Glomerular endothelial cell (primary cell): ENCODE measurements at places on chromosomes 1 and 21.

DNA sequence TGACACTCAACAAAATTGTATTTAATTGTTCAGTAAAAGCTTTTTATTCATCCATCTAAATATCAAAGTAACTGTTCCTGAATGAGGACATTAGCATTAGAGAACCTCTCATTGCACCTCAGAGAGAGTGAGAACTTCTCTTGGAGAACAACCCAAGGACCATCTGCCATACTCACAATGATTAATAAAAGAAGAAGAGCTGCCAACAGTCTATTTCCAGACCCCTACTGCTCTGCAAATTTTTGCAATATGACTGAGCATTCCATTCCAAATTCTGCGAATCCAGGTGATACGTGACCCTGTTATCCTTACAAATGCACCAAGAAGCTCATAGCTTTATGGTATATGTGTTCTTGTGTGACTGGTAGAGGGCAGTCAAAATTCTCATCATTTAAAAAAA is 422.5 kb downstream of the NEGR1 start:
- no peak for DNase-seq

DNA sequence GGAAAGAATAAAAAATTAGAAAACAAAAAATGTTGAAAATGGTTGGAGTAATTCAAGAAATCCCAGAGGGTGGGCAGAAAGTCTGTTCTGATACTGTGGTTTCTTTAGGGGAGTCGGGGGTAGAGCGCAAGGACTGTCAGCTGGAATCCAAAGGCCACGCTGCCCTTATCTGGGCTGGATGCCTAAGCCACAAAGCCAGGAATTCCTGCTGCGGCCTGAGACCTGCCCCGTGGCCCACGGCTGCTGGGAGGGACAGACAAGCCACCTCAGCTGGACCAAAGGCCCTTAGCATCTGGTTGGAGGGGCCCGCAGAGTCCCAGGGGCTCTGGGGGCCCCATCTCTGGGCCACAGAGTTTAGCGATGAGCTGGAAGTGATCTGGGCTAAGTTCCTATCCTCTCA is 60.2 kb downstream of the DMRTB1 start:
- DNase-seq, result no peak

- DNase-seq, result no peak
Measured at GRCh38 chr1:53631622-53632310, 107.2 kb downstream of the GLIS1 start.

DNA sequence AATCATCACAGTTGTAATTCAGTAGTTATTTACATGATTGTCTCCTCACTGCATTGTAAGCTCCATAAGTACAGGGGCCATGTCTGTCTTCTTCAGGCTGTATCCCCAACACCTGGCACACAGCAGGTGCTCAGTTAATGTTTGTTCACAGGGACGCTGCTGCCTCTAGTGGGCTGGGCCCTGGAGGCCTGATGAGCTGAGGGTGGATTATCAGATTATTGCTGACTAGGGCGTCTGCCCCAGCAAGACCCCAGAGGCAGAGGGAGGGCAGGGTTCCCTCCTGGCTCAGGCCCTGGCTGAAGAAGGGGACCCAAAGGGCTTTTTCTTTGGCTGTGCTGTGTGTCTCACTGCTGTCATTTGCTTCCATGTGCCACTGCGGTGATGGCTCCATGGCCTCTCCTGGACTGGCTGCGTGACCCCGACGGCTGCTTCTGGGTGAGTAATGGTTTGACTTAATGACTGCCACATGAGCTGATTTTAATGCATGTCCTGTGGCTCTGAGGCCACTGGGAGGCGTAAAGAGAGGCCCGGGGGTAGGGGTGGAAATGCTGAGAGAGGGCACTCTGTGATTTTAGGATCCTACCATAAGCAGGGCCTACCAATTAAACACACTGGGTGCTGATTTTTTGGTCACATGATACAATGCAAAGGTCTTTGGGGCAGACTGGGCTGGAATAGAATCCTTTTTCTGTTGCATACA is 20.8 kb upstream of the EPB41 start:
- DNase-seq, result no peak

DNA sequence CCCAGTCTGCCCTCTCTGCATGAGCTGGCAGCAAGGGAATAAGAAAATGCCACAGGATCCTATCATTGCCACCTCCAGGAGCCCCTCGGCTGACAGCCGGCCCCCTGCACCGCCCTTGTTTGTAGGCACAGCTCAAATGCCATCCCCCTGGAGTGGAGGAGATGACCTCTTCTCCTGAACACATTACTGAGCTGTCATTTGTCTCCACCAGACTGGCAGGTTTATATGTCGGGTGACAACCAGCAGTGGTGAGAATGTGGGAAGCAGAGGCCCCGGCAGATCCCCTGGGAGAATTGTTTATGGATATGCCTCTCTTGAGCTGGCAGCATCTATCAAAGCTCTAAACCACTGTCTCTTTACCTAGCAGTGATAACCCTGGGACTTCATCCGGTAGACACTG is 135.4 kb upstream of the FMN2 start:
- no peak for DNase-seq

DNA sequence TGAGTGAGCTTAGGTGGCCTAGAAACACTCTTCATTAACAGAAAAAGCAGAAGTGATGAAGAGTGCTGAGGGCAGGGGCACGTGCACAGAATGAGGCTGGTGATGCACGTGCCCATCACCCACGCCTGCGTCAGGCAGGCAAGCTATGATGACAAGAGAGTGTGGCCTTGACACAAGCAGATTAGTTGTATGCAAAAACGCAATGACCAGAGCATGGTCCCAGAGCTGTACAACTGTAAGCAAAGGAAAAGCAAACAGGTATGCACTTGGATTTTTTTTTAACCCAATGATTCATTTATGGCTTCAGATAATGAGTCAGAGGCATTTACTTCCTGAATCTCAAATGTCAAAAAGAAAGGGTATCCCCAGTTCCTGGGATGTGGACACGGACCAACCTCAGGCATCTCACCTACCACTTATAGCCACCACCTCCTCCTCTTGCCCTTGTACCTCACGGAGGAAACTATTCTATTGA is 9.1 kb upstream of the TMEM61 start:
- no peak for DNase-seq

GRCh38 chr1:245432228-245432875 is 277.6 kb downstream of the KIF26B start:
- no peak for DNase-seq

DNA sequence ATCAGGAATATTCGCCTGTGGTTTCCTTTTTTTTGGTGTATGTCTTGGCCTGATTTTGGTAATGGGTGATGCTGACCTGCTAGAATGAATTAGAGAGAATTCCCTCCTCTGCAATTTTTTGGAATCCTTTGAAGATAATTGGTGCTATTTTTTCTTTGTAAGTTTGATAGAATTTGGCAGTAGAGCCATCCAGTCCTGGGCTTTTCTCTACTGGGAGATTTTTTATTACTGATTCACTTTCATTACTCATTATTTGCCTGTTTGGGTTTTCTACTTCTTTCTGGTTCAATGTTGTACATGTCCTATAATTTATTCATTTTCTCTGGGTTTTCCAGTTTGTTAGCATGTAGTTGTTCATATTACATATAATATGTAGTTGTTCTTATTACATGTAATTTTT is 48.7 kb downstream of the NTMT2 start:
- DNase-seq, result no peak

DNA sequence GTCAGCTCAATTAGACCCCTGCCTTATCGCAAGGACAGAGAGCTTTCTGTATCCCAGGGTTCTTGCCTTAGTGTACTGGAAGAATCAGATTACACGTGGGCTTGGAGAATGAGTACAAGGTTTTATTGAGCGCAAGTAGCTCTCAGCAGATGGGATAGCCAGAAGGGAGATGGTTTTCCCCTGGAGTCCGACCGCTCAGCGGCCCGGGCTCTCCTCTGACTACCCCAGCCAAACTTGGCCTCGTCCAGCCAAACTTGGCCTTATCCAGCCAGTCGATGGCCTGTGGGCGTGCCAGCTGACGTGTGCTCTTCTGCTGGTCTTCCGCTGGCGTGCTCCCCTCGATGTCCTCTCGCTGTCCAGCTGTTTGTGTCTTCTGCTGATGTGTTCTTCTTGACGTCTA is 136.9 kb downstream of the SYT14 start:
- DNase-seq, result no peak

DNA sequence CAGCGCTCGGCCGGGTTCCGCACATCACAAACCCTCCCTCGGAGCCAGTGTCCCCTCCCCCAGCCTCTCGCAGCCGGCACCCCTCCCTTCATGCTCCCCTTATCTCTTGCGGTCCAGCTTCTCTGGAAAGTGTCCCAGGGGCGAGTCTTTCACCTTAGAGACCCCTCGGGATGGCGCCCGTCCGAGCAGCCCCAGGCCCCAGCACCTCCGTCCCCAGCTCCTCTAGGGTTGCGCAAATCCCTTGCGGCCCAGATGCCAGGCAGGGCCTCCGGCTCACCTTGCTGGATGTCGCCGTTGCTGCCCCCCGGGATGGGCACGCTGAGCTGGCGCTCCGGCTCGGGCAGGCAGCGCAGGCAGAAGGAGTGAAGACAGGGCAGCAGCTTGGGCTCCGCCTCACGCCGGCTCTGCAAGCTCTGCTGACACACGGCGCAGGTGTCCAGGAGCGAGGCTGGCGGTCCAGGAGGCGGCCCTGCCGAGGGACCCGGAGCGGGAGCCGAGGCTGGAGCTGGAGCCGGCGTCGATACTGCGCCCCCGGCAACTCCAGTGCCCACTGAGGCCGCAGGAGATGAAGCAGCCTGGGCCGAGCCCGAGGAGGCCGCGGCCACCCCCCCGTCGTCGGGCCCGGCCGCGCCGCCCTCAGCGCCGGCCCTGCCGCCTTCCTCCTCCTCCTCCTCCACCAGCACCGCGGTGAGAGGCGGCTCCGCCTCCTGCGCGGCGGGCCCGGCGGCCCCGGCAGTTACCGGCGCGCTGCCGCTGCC is 550 bp downstream of the TRIM33 start:
- DNase-seq, result no peak

DNA sequence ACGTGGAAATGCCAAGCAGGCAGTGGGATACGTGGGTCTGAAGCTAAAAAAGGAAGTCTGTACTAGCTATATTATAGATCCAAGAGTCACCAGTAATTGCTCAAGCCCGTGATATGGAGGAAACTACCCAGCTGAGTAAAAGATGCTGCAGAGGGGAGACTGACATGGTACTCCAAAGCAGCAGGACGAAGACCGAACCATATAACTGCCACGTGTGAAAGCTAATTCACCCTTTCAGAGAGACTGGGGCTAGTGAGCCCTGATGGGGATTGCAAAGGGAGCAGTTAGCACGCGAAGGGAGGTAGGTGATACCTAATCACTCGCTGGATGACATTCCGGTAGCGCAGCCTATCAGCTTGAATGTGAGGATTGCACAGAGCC is 316 bp downstream of the AP4B1 start:
- no peak for DNase-seq

GRCh38 chr21:31405604-31406003 is 61.5 kb upstream of the TIAM1 start:
- no peak for DNase-seq

GRCh38 chr1:225409051-225409450 is 18.8 kb downstream of the LBR start:
- no peak for DNase-seq
